Activated CD8-positive, alpha-beta memory T cell treated with anti-CD3 and anti-CD28 coated beads, Interleukin-2, amount 10 ng/mL, durations not matched to agents 7 days and 5 days (primary cell): ENCODE measurements at places on chromosomes 3 and 15.

DNA sequence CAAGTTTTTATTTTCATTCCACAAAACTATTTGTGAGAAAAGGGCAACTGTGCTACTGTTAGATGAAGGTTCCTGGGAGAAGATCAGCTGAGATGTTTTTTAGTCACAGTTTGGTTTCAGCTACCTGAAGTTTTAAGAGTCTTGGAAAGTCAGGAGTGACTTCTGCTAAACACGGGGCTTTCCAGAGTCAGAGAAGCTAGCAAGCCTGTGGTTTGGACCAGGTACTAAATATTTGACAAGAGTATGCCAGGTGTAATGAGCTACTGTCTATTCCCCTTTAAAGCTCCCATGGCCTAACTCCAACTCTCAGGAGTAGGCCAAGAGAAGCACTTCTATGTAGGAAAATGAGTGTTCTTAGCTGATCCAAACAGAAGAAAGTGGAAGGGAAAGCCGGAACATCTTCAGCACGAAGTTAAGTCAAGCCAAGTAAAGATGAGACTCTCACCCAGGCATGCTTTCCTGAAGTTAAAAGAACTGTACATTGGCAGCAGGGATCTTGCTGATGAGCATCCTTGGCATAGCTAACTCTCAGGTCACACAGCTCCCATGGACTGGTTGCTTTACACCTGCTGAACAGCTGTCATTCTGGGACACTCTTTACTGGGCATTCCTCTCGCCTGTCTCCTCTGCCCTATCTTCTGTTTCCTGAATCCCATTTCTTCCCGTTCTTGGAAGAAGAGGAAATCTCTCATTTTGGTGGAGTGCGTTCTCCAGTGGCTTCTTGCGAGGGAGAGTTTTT, 22.5 kb downstream of the TM4SF18 start:
- no peak for DNase-seq

GRCh38 chr3:82030916-82031315, 269.5 kb upstream of the GBE1 start:
- no peak for DNase-seq

GRCh38 chr3:57026944-57027343, 33.5 kb upstream of the SPATA12 start:
- DNase-seq = no peak

GRCh38 chr3:119899192-119899511, 117.3 kb downstream of the NR1I2 start:
- no peak for DNase-seq
